ENCODE measurements at places on chromosomes 7 and 10.

DNA sequence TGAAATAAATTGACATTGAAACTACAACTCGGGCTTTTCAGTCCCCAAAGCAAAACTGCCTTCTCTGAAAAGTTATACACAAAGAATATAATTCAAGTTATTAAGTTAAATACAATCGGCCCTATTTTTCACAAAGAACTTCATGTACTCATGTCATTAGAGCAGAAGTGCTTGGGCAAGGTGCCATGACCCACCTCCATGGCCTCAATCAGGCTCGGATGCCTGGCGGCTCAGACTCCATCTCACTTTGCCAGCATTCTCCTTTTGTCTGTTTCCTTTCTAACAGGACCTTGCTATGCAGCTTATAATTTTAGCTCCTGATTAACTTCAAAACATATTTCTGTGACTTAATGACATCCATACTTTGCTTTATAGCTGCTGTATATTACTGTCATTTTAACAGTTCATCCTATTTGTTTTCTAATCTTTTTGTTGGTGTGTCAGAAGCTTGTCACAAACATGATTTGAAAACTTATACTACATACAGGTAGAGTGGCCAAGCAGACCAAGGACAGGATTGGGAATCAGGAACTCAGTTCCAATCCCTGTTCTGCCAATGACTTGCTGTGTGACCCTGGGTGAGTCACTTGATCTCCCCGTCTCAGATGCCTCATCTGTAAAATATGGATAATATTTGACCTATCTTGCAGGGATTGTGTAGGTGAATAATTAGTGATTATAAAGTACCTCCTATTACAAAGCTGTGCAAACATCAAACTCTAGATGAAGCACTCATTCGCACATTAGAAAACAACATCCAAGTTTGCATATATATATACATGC lies 60.8 kb upstream of the ITGA8 start:
- DNase-seq = no peak

DNA sequence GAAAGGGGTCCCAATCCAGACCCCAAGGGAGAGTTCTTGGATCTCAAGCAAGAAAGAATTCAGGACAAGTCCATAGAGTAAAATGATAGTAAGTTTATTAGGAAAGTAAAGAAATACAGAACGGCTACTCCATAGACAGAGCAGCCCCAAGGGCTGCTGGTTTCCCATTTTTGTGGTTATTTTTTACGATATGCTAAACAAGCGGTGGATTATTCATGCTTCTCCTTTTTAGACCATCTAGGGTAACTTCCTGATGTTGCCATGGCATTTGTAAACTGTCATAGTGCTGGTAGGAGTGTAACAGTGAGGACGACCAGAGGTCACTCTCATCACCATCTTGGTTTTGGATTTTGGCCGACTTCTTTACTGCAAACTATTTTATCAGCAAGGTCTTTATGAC lies 1033.4 kb downstream of the SORCS3 start:
- peak; percentile 95 for DNase-seq

DNA sequence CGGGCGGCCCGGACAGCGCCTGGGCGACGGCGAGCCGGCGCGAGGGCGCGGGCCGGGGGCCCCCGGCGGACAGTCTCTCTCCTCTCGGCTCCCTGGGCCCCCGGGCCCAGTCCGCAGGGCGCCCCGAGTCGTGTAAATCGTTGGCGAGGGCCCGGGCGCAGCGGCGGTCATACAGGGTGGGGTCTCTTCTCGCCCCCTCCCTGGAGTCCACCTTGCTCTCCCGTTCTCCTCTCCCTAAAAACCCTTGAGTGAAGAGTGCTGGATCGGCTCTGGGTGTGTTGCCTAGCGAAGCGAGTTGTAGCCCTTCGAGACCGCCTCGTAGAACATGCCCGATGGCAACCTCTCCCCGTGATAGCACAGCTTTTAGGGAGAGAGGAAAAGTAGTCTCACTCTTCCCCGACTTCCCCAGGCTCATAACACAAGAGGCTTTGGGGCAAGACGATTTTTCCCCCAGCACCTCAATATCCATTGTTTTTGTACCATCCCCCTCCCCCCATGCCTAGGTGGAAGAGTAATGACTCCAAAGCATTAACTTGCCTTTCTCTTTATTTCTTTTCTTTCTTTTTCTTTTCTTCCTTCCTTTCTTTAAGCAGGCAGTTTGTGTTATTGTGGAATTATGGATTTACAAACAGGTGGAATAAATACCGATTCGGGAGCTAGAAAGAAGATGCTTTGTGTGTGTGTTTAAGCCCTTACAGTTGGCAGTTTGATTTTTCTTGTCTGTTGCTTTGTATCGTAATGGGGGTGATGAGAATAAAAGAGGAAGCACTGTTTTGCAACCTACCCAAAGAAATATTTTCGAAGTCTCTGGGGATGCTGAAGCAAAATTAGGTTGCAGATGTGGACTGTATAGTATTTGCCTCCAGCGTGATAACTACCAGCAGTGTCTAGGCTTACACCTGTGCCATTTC lies 822 bp downstream of the SHOC2 start:
- DNase-seq = peak; percentile 87

- no peak for DNase-seq
Measured at GRCh38 chr7:23222439-23223030, 24.0 kb upstream of the GPNMB start.

DNA sequence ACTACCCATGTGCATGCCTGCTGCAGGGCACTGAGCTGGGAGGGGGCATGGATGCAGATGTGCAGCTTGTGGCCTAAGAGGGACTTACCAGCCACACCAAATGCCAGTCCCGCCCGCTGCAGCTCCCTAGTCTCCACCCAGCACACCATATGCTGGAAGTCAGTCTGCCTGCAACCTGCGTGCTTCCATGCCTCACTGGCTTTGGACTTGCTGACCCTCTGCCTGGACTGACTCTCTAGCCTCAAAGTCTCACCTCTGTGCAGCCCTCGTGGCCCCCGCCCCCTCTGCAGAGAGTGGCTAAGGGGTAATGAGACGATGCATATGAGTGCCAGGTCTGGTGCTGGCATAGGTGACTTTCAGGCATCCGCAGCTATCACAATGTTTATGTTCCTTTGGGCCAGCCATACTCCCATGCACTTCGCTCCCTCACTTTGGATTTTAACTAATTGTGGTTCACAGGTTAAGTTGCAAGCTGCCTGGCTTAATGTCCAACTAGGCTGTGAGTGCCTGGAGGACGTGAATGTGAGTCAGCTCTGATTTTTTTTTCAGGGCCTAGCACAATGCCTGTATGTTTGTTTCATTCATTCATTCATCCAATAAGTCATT lies 21.7 kb downstream of the TRIM8 start:
- DNase-seq = no peak

DNA sequence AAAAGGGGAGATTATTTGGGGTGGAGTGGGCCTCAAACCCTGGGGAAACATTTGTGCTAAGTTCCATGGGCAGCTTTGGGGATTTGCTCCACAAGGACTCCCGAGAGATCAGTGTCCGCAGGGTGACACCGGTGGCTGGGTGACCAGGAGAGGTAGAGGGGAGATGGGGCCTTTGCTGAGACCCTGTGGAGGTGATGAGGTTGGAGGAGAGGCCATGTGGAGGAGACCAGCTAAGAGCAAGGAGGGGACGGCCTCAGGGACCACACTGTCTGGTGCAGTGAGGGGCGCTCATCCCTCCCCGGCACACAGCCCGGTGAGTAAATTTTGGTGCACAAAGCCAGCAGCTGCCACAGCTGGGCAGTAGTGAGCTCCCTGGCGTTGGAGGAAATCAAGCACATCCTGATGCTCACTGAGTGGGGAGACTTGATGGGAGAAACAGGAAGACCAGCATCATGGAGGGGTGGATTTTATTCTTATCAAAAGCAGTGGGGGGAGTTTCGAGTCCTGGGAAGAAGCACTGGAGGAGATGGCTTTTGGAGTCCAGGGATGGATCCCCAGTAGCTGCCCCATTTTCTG lies 20.2 kb upstream of the ELFN1 start:
- DNase-seq = no peak

- DNase-seq = no peak
Measured at GRCh38 chr10:5970527-5970926, 6.8 kb downstream of the IL15RA start.

- DNase-seq = no peak
Measured at GRCh38 chr7:6382817-6383216, 64.9 kb downstream of the DAGLB start.

DNA sequence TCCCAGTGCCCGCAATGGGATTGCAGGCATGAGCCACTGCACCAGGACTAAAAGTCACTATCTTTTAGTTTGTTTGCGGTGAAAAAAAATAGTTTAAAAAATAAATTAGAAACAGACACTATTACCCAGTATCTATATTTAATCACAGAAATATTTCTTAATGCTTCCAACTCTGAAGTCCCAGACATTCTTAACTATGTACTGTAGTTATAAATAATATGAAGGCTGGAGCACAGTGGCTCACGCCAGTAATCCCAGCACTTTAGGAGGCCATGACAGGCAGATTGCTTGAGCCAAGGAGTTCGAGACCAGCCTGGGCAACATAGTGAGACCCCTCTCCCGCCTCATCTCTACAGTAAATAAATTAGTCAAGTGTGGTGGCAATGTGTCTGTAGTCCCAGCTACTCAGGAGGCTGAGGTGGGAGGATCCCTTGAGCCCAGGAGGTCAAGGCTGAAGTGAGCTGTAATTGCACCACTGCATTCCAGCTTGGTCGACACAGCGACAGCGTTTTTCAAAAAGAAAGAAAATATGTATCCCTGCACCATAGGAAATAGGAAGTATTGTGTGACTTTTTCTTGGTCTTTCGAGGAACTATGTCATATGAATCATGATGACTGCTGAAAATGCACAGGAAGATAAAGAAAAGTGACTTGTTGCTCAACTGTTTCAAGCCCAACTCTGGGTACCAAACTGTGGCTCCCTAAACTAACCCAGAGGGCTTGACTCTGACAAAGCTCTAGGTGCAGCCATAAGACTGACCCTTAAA lies 74.9 kb upstream of the STEAP1B start:
- DNase-seq = peak; percentile 82

GRCh38 chr7:99666013-99666395 lies 13.8 kb downstream of the CYP3A5 start:
- peak; percentile 86 for DNase-seq

DNA sequence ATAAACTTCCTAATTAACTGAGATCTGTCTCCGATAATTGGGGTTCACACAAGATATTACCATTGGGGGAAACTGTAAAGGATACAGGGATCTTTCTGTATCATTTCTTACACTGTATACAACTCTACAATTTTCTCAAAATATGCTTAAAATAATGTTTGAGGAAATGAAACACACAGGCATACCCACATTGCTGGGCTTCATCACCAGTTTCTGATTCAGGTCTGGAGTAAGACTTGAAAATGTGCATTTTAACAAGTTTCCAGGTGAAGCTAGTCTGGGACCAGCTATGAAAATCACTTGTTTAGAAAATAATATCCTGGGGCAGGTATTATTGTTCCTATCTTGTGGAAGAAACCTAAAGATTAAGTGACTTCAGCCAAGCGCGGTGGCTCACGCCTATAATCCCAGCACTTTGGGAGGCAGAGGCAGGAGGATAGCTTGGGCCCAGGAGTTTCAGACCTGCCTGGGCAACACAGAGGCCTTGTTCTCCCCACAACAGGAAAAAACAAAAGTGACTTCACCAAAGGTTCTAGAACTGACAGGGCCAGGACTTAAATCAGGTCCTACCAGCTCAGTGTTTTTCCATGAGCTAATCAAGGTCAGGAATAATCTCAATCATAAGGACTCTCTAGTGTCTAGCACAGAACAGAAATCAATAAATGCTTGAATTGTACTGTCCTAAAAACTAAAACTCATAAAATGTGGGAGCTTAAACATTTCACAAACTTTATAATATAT lies 12.6 kb downstream of the TOMM7 start:
- peak; percentile 2 for DNase-seq

DNA sequence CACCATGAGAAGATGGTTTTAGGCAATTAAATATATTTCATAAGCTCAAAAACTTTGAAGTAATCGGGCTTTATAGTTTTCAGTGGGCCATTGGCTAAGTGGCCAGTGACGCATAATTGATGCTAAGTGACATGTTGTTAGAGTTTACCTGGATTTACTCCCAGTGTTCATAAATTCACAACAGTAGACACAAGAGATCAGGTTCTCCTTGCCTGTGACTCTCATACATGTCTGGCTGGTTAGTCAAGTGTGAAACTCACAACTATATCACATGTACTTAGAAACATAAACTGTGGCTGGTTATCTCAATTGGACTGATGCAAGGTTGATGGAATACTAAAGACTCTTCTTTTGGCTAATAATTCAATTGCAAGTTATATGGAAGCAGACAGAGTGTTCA lies 26.2 kb downstream of the ASB15 start:
- DNase-seq = no peak

GRCh38 chr7:147509541-147510200 lies 1080.9 kb upstream of the C7orf33 start:
- no peak for DNase-seq

GRCh38 chr7:123673137-123673732 lies 17.6 kb downstream of the LMOD2 start:
- no peak for DNase-seq

DNA sequence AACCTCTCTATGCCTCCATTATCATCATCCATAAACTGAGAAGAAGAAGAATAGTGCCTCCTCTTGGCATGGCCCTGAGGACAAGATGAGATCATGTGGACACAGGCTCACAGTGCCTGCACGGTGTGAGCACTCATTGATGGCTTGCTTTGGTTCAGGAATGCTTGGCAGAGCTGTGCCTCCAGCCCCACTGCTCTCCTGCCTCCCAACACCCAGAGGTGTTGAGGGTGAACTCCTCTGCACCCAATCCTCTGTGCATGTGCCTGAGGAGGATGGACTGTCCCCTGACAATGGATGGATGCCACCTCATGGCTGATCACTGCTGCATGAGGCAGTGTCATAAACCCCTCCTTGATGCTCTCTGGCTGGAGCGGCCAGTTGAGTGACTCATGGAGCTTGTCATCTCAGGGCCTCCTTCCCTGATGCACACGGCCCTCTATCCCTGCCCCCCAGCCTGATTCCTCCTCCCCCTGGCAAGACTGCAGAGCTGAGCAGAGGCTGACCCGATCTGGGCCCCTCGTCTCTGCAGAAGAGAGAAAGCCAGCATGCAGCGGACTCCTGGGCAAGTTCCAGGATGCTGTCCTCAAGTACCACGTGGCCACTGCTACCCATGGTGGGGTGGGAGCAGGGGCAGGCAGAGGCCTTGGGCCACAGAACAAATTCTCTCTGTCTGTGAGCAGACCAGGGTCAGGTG lies 136.3 kb downstream of the KCNMA1 start:
- no peak for DNase-seq

DNA sequence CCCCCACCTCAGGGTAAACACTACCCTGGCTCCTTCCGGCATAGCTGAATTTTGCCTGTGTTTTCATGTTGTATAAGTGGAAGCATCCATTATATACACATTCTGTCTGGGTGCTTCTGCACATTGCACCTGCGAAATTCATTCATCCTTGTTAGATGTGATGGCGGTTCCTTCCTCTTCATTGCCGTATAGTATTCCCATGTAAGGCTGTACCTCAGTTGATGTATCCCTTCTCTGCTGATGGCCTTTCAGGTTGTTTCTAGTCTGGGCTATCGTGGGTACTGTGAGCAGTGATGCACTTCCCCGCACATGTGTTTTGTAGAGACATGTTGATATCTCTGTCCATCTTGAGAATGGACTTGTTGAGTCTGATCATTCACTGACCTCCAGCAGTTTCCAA lies 28.9 kb downstream of the ELFN1 start:
- DNase-seq = no peak
